ENCODE measurements at places on chromosomes 3 and 15.
A peak's percentile ranks its signal among the peaks of the same experiment; 100 is the strongest.

DNA sequence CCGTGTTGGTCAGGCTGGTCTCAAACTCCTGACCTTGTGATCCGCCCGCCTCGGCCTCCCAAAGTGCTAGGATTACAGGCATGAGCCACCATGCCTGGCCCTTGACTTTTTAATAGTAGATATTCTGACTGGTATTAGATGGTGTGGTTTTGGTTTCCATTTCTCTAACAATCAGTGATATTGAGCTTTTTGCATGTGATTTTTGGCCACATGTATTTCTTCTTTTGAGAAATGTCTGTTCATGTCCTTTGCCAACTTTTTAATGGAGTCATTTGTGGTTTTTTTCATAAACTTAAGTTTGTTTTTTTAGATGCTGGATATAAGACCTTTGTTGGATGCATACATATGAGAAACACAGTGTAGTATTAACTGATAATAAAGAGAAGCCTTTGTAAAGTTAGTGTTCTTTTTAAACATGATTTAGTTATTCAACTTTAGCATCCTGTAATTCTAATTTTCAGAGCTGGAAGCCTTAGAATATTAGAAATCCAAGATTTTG lies 280.8 kb downstream of the RBMS3 start:
- no peak for DNase-seq

DNA sequence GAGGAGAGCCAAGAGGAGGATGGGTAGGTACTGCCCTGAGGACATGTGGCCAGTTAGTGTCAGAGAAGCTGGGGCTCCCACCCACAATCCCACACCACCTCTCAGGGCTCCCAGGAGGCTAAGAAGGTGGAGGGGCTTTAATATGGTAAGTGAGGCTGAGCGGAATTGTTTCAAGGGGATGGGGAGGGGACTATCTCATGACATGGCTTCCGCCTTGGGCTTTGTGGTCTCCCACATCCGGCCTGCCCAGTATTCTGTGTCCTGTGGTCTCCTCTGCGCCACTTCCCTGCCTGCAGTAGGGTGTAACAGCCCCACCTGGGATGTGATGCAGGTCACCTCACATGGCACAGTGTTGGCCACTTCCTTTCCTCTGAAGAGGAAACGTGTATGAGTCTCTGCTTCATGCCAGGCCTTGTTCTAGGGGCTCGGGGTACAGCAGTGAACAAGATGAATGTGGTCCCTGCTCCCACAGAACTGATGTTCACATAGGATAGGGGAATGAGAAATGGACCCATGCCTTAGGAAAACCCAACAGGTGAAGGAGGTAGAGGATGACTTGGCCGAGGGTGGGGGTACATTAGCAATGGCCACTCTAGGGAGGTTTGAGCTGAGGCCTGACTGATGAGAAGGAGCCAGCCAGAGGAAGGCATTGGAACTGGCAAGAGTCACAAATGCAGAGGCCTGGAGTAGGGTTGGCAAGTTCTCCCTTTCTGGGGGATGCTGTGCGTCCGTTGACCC lies 3.2 kb downstream of the NEIL1 start:
- peak; percentile 74 for DNase-seq

DNA sequence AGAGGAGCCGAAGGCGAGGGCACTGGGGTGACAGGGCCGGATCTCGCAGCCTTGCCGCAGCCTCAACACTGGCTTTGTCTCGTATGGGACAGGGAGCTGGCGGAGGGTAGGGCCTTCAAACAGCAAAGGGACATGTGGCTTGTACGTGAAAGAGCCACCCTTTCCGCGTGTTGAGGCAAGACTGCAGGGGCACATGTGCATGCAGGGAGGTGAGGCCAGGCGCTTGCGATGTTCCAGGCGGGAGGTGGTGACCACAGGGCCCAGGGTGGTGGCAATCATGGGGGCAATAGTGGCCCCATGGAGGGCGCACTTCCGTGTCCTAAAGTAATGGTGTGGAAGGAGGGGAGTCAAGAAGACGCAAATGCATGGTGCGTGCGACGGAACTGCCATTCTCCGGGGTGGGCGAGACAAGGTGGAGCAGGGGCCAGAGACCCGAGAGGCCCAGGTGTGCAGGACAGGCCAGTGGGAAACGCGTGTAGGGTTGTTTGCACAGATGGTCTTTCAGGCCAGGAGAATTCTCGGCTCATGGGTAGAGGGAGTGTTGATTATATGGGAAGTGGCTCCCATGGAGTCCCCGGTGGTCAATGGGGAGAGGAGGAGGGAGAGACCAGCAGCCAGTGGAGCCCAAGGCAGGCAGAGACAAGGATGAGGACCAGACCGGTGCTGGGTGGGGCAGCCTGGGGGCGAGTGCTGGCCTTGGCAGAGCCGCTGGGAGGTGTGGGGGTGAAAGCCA lies 45.8 kb upstream of the PCSK6 start:
- peak; percentile 12 for DNase-seq

DNA sequence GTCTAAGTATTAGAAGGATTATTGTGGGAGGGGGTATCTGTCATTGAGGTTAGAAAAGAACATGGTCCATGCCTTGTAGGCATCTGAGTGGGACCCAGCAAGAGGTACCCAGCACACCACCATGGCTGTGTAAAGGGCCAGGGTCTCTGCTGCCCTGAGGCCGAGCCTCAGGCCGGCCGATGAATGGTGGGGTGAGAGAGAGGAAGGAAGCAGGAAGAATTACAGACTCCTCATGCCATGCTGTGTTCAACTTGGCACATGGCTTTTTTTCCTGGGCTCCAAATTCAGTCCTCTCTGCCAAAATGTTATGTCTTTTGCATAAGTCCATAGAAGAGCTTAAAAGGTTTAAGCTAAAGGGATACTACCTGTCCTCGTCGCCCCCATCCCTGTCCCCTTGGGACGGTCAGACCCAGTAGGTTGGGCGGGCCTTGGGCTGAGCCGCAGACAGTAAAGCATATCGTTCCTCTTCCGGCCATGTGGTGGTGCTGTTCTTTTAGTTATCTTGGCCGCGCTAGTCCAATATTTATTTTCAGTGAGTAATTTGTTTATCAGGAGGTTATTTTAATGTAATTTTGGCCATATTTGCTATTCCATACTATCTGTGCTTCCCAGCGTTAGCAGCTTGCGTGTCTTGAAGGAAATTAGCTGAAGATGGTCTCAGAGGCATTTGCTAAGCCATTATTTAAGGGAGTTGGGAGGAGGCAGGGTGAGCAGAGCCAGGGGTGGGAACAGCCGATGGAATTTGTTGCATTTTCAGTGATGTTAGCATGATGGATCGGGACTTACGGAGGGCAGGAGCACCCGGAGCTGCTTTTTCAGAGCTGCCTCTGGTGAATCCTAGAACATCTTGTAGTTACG lies 152.4 kb downstream of the AGBL1 start:
- DNase-seq = peak; percentile 34

GRCh38 chr3:16449369-16449768 lies 64.1 kb downstream of the RFTN1 start:
- no peak for DNase-seq

DNA sequence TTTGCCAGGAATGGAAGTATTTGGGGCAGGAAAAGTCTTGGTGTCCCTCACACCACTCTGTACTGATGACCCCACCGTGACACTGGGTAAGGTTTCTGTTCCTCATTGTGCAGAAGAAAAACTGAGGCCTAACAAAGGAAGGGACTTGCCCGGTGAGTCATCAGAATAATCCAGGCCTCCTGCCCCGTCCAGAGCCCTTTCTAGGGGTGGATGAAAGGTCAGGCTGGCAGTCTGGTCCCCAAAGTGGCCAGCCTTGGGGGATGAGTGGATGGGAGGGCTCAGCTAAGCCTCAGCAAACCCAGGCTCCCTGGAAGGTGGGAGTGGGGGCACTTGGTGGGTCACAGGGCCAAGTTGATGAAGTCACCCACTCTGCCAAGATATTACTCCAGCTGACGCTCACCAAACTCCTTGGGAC lies 2.3 kb upstream of the DNAH1 start:
- no peak for DNase-seq

GRCh38 chr3:132198516-132198915 lies 118.7 kb upstream of the ACP3 start:
- no peak for DNase-seq

DNA sequence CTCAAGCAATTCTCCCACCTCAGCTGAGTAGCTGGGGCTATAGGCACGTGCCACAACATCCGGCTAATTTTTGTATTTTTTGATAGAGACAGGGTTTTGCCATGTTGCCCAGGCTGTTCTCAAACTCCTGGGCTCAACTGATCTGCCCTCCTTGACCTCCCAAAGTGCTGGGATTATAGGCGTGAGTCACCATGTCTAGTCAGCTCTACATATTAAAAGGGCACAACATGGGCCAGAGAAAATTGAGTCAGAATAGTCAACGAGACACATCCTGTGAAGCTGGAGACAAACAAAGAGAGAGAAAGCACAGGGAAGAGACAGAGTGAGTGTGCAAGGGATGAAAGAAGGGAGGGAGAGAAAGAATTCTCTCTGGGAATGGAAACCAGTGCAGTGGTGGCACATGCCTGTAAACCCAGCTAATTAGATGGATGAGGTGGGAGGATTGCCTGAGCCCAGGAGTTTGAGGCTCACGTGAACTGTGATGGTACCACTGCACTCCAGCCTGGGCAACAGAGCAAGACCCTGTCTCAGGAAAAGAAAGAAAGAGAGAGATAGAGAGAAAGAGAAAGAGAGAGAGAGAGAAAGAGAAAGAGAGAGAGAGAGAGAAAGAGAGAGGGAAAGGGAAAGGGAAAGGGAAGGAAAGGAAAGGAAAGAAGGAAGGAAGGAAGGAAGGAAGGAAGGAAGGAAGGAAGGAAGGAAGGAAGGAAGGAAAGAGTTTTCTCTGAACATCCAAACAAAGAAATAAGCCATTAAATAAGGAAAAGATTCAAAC lies 107.2 kb upstream of the SLC25A36 start:
- no peak for DNase-seq

DNA sequence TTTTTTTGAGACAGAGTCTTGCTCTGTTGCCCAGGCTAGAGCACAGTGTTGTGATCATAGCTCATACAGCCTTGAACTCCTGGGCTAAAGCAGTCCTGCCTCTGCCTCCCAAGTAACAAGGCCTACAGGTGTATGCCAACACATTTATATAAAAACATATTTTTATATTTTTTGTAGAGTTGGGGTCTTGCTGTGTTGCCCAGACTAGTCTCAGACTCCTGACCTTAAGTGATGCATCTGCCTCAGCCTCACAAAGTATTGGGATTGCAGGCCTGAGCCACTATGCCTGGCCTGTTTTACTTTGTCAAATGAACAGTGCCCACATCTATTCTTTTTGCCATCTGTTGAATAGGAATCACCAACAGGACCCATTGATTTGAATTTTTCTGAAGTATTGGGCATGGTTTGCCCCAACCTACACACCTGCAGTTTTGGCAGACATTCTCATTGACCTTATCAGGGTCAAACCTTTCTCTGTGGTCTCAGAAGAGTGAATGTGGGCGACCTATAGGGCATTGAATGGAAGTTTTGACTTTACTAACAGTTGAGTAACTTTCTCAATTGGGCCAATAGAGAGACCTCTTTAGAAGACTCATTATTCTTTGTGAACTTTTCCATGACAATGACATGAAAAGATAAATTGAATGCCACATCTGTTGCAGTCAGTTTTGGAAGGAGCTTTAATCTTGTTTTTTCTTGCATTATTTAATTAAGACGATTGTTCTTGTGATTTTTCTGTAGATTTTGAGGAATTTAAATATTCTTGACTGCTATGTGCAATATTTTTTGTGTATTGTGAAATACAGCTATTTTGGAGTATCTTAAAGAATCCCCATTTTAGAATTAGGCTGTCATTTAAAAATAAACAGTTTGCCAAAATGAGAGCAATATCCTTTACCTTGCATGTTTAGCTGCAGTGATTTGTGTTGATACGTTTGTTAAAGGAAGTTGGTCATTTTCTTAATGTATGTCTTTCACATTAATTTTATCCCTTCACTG lies 2.7 kb downstream of the IREB2 start:
- DNase-seq = no peak

- DNase-seq = no peak
Observed at GRCh38 chr3:32109256-32109655, 2.8 kb downstream of the GPD1L start.

DNA sequence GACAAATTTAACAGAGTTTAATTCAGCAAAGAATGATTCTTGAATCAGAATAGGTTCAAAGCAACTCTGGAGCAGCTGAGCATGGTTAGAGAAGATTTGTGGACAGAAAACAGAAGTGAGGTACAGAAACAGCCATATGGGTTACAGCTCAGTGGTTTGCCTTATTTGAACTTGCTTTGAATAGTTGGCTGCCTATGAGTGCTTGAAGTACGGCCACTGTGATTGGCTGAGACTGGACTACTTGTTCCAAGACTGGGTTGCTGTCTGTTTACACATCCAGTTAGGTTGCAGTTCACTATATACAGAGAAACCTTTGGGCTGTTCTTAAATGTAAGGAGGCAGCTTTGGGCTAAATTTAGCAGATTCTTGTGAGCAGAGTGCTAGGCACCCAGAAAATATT lies 79.4 kb upstream of the CADPS start:
- no peak for DNase-seq

Measured in stimulated activated CD4-positive, alpha-beta T cell treated with anti-CD3 and anti-CD28 coated beads, Interleukin-2, amount 100 ng/mL, for 24 hours (primary cell).